GM23248 (cell line): ENCODE measurements at places on chromosomes 12 and 14. TPM values are rescaled to one million over a fixed set of nuclear protein-coding genes. Genes with fewer than 3 reads are reported as not detected.

The WASHC3 gene
- polyA plus RNA-seq: 143 and 150 TPM in 2 replicates

DNA sequence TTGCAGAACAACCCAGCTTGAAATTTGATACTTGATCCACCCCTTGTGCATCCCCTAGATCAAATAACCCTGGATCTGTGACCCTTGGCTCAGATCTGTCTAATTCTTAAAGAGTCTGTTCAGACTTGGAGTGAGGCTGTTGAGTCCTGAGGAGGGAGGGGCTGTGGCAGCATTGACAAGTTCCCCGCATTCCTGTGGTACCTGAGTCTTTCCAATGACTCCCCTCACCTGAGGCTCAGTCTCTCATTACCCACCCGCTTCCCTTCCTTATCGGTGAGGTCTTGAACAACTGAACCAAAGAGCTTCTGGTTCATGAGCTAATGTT, 16.1 kb upstream of the HDAC7 start:
- no peaks in the 10 kb centered on the region for H3K36me3 ChIP-seq
- no peaks in the 10 kb centered on the region for H3K4me1 ChIP-seq
- DNase-seq: no peak
- no peak overlapping the region for H3K27ac ChIP-seq
- no peaks in the 10 kb centered on the region for H3K27me3 ChIP-seq

The OVCH1 gene
- not detected in 2 replicates for polyA plus RNA-seq

DNA sequence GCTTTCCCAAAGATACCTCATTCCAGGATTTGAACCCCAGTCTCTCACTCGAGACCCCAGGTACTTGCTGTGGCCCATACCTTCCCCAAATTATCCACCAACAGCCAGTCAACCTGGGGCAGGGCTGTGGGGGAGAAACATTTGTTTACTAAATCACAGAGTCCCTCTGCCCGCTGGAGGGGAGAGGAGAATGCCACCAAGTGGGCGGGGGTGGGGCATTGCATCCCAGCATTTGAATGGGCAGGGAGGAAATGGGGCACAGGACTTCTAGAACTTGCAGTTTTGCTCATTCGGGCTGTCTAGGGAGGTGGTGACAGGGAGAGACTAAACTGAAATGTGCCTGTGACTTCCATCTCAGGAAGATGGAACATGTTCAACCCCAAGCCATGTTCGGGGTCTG, 10.9 kb upstream of the SERPINA9 start:
- DNase-seq: no peak
- peaks cover 17% of the 10 kb centered on the region for H3K27me3 ChIP-seq

The RHOF gene
- 1.5 and 2.4 TPM in 2 replicates for polyA plus RNA-seq

DNA sequence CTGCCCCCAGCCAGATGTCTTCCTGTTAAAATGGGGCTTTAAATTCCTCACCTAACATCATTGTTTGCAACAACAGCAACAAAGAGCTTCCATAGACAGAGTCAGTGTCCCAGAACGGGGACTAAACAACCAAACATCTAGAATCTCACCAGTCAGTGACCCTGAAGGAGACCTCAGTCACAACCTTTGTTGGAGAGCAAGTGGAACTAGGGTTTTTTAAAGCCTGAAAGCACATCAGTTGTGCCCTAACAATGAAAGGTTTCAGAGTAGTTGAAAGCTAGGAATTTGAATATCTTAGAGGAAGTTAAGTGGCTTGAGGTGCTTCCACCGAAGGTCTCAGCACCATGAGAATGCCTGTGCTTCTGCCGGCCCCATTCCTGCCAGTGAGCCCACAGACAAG, 5.0 kb upstream of the ALDH2 start:
- no peak for DNase-seq
- H3K27ac ChIP-seq: no peak overlapping the region
- H3K4me1 ChIP-seq: no peaks in the 10 kb centered on the region
- no peaks in the 10 kb centered on the region; the same call in 1 of the 2 replicates for H3K27me3 ChIP-seq
- H3K36me3 ChIP-seq: no peaks in the 10 kb centered on the region

The PMCH gene
- 0.75 TPM in 1 of 2 replicates, not detected in the other for polyA plus RNA-seq

DNA sequence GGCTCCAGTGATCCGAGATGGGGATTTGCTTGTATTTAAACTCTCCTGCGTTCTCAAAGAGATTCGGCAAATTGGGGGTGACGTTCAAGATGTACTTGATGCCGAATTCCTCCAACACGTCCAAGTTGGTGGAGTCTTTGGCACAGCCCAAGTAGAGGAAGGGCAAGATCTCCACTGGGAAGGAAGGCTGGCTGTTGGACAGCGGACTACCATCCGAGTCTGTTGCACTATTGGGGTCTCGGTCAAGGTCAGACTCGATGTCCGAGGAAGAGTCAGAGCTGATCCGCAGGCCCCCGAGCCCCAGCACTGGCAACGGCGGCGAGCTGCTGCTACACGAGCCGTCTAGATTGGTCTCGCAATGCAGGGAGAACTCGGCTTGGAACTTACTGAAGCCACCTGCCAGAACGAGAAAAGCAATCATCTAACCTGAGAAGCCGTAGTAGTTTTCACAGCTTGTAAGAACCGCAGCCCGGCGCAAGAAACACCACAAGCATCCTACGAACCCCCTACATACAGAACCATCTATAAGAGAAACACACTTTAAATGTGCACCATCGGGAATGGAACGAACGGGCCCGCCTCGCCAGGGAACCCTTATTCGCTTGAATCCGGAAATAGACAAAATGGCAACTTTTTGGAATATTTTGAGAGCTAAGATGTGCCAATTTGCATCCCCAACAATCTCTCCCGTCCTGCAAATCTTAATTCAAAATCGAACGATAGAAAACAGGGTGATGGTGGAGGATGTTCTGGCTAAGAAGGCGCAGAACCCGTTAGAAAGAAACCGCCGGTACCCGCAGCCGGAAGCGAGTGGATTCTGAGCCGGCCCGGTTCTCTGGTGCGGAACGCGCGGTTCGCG, 1.4 kb downstream of the DUSP6 start:
- H3K27ac ChIP-seq: peak overlapping the region; percentile 96
- DNase-seq: peak; percentile 42
- H3K4me3 ChIP-seq: peak overlapping the region; percentile 89
- H3K4me1 ChIP-seq: peaks cover 34% of the 10 kb centered on the region
- peaks cover 32% of the 10 kb centered on the region for H3K36me3 ChIP-seq

GRCh38 chr14:103931422-103931821, 3.2 kb downstream of the TDRD9 start:
- no peak overlapping the region for H3K4me3 ChIP-seq
- no peak overlapping the region for H3K27ac ChIP-seq
- no peaks in the 10 kb centered on the region for H3K36me3 ChIP-seq

- no peak overlapping the region for H3K27ac ChIP-seq
- H3K36me3 ChIP-seq: no peaks in the 10 kb centered on the region
- peaks cover 51% of the 10 kb centered on the region for H3K4me1 ChIP-seq
These were observed 35.2 kb upstream of the TXNRD1 start for GRCh38 chr12:104180374-104180773.

DNA sequence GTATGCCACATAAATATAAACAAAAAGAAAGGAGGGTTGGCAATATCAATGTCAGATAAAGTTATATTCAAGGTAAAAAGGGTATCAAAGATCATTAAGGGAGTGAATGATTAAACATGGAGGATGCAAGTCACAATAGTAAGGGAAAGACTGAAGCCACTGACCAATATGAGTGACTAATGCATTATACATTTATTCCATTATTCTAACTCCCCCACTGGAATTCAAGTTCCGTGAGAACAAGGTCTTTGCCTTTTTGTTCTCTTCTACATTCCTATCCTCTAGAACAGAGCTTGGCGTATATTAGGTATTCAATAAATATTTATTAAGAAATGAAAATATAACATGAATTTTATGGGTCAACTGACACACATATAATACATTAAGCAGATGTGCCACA, 30.7 kb downstream of the MAP4K5 start:
- peak; percentile 84 for DNase-seq
- peaks cover 50% of the 10 kb centered on the region for H3K36me3 ChIP-seq
- H3K27me3 ChIP-seq: no peaks in the 10 kb centered on the region
- H3K4me1 ChIP-seq: peaks cover 17% of the 10 kb centered on the region; the same call in 1 of the 2 replicates
- H3K4me3 ChIP-seq: no peak overlapping the region
